Hematopoietic multipotent progenitor cell treated with erythropoietin and hydrocortisone succinate and interleukin-3 and kit ligand, for 8 days (in vitro differentiated cells): ENCODE measurements at places on chromosomes 16 and 17.

- peak; percentile 80 for DNase-seq
Observed at GRCh38 chr17:39667945-39668924, at the start of gene PNMT. PNMT (plus strand) TSS chr17:39668453; CDS start chr17:39668476, 23 bp downstream.

- DNase-seq: no peak
Observed at GRCh38 chr16:4634768-4635167, 10.1 kb downstream of the MGRN1 start.

DNA sequence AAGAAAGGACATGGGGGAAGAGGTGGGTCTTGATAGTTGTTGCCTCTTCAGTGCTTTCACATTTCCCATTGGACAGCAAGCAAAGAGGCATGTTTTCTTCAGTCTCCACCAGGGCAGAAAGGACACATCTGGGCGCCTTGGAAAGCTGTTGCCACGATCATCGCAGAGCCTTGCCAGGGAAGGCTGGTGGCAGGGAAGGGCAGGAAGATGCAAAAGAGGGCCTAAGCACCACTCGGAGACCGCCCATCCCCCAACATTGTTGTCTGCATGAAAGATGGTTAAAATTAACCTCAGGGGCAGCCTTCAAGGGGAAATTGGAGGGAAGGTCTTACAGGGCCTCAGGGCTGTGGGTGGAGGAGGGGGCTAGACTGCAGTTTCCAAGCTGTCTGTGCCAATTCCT lies 114.2 kb downstream of the SOX9 start:
- DNase-seq: no peak

GRCh38 chr17:59719526-59719925 lies 12.1 kb downstream of the VMP1 start:
- no peak for DNase-seq

- no peak for DNase-seq
Observed at GRCh38 chr17:30354701-30355100, 20.8 kb upstream of the TMIGD1 start.

- DNase-seq: no peak
Observed at GRCh38 chr17:15649861-15650421, 30.4 kb upstream of the FBXW10B start.

GRCh38 chr16:88373211-88373610 lies 9.5 kb upstream of the ZNF469 start:
- DNase-seq: no peak

DNA sequence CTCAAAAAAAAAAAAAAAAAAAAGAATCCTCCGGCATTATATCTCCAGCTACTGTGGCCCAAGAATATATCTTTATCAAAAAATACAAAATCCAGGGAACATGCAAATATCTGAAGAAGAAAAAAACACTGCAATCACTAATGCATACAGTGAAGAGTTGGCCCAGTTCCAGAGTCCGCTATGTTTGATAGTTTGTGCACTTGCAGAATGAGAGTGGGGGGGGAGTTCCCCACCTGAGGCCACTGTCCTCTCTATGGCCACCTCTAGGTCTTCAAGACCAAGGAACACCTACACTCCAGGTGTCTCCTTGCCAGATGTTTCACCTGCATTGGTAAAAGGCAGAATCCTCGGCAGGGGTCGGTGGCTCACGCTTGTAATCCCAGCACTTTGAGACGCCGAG lies 4.0 kb downstream of the ZNF785 start:
- peak; percentile 45 for DNase-seq

GRCh38 chr17:74361230-74362068 lies at the start of gene BTBD17:
BTBD17 (minus strand) TSS chr17:74361868; CDS start chr17:74361819, 49 bp downstream.
- no peak for DNase-seq

GRCh38 chr16:19086322-19087199 lies 19.1 kb downstream of the COQ7 start:
- DNase-seq: peak; percentile 78

GRCh38 chr17:32007463-32008298 lies 498 bp downstream of the LRRC37B start:
- peak; percentile 52 for DNase-seq

DNA sequence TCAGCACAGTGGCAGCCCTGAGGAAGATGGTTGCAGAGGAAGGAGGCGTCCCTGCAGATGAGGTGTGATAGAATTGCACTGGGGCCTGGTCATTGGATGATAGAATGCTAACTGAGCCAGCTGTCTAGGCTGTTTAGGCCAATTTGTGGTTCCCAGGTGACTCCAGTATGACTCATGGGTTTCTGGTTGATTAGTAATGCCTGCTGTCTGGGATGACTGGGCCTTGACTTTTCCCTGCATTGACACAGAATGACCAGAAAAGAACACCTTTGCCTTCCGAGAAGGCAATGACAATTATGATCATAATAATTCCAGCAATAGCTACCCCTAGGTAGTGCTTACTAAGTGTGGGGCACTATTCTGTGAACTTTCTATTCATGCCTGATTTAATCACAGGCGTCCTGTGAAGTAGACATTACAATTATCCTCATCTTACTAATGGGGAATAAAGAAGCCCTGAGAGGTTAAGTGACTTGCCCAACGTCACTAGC lies 31.5 kb downstream of the USP43 start:
- no peak for DNase-seq

GRCh38 chr17:49198211-49198610 lies 12.2 kb downstream of the GNGT2 start:
- no peak for DNase-seq

- DNase-seq: no peak
Observed at GRCh38 chr16:87725596-87726235, 40.1 kb downstream of the KLHDC4 start.

DNA sequence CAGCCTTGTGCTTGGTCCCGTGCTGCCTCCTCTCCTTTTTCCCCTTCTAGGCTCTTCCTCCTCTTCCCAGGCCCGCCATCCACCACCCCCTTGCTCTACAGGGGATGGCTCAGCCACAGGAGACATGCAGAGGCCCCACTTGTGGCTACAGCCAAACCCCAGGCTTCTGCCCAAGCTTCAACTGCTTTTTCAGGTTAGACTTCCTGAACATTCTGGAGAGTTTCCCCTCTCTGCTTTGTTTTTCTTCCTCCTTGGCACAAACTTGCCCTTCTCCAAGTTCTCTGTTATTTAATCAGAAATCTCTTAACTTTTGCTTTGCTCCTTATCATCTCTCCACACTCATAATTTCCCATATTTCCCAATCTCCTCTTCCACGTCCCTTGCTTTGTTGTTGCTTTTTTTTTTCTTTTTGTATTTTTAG lies 18.3 kb upstream of the HAS3 start:
- DNase-seq: no peak

DNA sequence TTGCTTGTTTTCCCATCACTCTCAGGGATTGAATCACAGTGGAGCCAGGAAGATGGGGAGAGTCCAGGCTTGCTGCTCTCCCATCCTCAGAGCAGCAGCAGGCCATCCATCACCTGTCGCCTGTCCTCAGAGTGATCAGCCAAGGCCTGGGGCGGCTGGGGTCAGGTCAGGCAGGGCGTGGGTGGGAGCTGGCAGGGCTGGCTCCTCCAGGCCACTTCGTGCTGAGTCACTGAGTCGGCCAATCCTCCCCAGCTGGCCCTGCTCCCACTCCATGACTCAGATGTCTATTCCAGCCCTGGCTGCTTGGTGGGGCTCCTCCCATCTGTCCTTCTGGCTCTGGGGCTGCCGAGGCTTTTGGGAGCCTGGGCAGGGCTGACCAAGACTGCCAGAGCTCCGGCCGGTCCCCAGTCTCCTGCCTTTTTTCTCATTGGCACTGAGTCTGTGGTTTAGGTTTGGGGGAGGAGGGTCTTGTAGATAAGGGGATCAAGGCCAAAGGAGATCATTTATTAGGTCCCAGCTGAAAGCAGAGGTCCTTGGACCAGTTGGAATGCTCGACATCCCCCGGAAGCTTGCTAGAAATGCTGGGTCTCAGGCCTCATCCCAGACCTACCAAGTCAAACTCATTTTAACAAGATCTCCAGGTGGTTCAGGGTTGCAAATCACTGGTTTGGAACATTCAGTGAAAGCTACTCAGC lies 72.7 kb downstream of the ABCC1 start:
- peak; percentile 93 for DNase-seq

DNA sequence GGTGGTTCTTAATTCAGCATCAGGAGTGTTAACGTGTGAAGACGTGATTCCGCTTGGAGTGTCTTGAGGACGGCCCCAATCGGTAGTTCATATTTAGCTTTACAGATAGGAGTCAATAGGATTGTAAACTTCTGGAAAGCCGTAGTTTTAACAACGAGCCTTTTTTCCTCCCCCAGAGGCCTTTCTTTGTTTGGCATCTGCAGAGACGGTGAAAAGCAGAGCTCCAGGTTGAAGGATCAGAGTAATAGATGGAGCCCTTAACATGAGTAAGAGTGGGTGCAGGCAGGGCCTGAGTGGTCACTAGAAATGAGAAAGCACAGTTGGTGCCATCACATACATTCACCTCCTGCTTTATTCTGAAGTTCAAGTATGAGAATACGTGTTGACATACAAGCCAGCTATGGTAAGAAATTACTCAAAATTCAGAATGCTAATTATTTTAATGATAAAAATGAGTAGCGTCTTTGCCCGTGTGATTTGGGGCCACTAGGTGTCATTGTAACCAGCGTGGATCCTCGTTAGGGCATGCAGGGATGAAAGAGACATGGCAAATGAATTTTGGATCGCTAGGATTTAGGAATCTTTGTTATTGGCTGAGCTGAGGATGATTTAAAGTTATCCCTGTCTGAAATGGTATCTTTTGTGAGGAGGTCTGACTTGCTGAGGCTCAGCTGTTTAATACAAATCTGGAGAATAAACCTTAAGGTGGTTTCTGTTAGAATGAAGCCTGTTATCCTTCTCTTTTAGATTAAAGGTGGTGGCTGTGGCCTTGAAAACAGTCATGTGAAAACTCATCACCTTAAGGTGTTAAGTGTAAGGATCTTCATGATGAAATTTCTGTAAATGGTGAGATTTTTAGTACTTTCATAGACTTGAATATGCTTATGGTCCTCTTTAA lies 18.6 kb downstream of the PRCD start:
- peak; percentile 60 for DNase-seq

GRCh38 chr16:50696575-50697420 lies 3.4 kb downstream of the NOD2 start:
- DNase-seq: peak; percentile 94

GRCh38 chr16:65123396-65124211 lies 1.7 kb upstream of the CDH11 start:
- DNase-seq: no peak
